KG1 (cell line): ENCODE measurements at places on chromosomes 1 and 21.

DNA sequence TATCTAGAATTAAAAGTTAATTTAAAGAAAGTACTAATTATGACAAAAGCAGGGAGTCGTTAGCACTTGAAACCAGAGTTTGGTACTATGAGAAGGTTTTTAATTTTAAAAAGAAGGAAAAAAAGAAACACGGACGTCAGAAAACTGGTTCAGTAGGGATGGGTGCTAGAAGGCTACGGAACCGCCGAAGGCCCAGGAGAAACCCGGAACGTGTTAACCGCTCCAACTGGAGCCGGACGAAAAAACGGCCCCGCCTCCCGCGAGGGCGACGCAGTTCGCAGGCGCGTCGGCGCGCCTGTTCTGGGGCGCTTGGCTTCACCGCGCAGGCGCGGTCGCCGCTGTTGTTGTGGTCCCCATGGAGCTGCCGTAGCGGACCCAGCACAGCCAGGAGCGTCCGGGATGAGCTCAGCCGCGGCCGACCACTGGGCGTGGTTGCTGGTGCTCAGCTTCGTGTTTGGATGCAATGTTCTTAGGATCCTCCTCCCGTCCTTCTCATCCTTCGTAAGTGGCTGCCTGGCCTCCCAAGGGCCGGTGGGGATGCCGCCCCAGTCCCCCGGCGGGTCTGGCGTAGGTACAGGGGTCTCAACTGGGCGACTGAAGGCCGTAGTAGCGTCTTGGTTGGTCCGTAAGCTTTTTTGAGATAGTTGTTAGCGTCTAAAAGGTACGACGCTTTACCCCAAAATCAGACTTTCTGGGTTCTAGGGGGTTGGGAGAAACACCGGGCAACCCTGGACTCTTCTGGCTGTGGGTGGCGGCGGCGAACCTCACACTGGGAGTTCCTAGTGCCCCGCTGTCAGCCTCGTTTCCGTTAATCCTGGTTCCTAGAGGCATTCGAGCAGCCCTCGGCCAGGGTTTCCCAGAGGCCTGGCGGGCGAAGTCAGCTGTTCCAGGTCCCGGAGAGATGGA is 31.4 kb upstream of the HMGN1 start:
- peak; percentile 67 for DNase-seq

DNA sequence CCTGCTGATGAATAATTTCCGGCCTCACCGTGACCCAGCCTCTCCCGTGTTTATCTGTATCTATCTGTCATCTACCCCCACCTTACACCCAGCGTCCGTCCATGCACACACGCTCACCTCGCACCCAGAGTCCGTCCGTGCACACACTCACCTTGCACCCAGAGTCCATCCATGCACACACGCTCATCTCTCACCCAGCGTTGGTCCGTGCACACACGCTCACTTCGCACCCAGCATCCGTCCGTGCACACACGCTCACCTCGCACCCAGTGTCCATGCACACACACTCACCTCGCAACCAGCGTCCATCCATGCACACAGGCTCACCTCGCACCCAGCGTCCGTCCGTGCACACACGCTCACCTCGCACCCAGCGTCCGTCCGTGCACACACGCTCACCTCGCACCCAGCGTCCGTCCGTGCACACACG is 25.0 kb upstream of the COL18A1 start:
- no peak for DNase-seq

DNA sequence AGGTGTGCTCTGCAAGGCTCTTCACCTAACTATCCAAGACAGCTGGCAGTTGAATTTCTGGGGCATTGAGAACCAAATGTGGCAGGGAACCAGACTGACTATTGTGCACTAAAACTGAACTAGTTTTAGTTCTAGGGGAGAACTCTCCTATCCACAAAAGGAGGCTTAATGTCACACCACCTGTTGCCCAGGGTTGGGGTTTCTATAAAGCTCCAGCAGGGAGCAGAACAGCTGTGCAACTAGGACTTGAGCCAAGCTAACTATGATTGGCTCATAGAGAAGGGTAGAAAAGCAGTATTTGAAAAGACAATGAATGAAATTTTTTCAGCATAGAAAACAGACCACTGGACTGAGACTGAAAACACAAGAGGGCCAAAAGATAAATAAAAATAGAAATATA is 53.3 kb upstream of the FGGY start:
- no peak for DNase-seq

GRCh38 chr1:198156745-198157240 is at the start of gene NEK7:
Gene NEK7, plus strand, starts transcription at chr1:198156998. Its CDS starts 75,583 bp downstream, at chr1:198232581.
- no peak for DNase-seq

DNA sequence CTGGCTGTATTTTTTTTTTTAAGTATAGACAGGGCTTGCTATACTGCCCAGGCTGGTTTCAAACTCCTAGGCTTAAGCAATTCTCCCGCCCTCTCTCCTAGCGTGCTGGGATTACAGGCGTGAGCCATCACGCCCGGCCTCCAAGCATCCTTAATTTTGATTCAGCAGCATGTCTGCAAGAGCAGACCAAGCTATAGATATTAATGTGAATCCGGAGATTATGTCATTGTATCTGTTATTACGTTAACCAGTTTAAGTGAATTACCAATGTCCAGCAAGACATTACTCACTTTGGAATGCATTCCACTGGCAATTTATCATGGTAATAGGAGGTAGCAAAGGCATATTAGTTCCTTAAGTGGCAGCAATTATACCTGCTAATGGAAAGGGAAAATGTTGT is 179.7 kb downstream of the CHRM3 start:
- DNase-seq = no peak

DNA sequence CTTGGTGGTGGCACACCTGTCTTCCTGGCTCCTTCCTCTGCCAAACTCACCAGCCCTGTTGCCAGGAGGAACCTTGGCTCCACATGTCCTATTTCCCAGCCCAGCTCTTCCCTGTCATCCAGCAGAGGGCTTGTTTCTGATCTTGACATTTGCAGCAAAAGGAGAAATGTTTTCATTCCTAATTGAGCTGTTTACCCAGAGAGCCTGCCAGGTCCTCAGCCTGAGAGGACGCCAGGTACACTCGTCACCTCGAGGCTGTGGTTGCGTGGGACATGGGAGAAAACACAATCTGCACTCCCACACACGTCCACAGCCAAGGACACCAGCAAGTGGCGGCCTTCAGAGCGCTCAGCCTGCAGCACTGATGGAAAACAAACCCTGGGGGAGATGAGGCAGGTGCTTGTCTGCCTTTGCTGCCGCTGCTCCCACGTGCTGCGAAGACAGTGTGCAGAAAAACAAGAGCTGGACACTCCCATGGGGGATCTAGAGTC is 132.8 kb upstream of the CD34 start:
- DNase-seq = no peak

DNA sequence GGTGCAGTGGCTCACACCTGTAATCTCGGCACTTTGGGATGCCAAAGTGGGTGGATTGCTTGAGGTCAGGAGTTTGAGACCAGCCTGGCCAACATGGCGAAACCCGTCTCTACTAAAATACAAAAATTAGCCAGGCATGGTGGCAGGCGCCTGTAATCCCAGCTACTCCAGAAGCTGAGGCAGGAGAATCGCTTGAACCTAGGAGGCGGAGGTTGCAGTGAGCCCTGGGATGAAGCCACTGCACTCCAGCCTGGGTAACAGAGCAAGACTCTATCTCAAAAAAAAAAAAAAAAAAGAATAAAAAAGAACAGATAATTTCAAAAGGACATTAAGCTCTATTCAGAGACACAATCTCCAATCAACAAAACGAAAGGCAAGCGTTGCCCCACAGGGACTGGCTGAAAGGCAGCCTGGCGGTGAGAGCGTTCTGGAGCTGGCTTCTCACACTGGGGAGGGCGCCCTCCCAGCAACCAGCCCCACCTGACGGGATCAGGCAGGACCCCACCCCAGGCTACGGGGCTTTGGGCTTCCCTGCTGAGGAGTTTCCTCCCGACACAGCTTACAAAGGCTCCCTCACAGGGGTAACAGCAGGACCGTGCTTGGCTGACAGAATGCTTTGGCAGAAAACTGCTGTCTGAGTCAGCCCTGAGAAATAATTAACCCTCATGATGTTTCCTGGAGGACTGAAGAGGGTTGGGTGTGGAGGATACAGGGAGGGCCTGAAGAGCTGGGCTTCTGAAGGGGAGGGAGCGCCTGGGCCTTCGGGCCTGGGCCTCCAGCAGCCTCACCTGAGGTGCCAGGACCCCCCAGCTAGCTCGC is 31.1 kb upstream of the SRP9 start:
- no peak for DNase-seq

- no peak for DNase-seq
Observed at GRCh38 chr21:46661642-46662366, 26.3 kb downstream of the PRMT2 start.

DNA sequence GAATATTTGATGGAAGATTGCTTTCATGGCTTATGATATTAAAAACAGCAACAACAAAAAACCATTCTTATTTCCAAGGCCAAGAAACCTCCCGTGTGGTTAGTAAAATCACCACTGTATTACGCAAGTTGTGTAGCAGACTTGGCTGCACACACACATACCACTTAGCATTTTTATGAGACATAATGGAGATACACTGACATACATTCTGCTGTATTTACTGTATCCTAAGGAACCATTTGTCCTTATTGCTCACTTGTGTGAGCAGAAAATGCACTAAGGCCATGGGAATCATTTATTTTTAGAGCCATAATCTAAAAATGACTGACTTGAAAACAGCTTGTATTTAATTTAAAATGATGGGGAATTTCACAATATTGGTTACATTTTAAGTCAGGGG is 584 bp upstream of the C1orf141 start:
- DNase-seq = no peak

DNA sequence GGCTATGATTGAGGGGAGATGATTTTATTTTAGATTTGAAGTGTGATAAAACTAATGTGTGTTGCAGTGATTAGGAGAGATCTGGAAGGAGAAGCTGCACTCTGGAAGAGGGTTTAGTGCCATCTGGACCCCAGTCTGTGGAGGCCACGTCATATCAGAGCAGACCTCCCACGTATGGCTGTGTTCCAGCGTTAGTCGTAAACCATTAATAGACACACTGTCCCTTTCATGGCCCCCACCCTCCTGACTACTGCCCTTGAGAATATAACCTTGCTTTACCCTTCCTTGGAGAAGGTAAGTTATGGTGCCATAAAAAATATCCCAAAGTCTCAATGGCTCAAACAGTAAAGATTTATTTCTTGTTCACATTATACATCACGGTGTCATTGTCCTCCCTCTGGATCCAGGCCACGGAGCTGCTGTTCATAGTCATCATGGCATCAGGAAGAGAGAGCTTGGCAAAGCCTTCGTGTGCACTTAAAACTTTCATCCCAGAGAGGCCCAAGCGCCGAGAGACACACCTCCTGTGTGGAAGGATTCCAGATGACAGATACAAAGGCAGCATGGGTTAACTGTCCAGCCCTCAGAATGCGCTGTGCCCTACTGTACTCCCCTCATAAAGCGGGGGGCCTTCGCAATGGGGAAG is 33.2 kb downstream of the RHOU start:
- no peak for DNase-seq

DNA sequence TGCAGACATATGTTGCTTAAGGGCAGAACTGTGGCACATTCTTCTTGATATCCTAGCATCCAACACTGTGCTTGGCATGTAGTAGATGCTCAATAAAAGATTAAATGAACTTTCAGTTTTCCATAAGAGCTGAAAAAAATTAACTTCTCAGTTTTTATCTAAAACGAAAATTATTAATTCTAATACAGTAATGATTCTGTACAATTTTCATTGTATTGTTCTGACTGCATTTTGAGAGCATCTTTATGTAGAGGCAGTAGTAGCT is 46.6 kb downstream of the FGGY start:
- DNase-seq = no peak

DNA sequence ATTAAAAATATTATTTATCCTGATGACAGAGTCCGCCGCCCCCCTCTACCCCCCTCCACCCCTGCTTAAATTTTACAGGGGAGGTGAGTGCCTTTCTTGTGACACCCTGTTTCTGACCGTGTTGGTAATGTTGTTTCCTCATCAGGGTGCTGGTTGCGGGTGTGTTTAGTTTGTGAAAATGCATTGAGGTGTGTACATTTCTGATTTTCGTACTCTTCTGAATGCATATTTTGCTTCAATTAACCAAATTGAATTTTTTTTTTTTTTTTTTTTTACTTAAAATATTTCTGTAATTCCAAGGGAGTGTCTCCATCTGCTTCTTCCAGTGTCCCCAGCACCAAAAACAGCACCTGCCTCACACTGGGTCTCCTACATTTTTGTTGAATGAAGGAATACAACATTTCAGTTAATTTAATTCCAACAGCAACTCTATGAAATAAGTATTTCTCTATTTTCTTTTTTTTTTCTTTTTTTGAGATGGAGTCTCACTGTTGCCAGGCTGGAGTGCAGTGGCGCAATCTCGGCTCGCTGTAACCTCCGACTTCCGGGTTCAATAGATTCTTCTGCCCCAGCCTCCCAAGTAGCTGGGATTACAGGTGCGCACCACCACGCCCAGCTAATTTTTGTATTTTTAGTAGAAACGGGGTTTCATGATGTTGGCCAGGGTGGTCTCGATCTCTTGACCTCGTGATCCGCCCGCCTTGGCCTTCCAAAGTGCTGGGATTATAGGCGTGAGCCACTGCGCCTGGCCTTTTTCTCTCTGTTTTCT is 5.6 kb upstream of the SLC2A1 start:
- DNase-seq = no peak

GRCh38 chr1:156476501-156477298 is 23.9 kb downstream of the MEF2D start:
- DNase-seq = no peak

GRCh38 chr1:26820784-26821269 is 5.7 kb upstream of the ZDHHC18 start:
- peak; percentile 38 for DNase-seq

DNA sequence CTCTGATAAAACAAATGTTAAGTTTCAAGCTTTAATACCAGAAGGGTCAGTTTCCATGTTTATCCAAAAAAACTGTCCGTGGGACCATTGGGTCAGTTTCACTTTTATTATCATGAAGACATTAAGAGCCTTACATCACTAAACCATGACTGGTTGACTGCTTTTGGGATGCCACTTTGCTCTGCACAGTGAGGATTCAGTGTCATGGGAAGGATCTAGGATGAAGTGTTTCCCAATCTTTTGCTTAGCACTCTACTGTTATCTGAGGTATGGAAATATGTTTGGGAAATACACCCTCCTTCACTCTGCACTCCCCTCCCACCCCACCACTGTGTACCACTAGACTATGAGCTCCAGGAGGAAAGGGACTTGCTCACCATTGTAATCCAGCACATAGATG is 16.3 kb downstream of the RPS6KC1 start:
- DNase-seq = no peak

- no peak for DNase-seq
Observed at GRCh38 chr1:61450454-61450853, 274.5 kb downstream of the TM2D1 start.

DNA sequence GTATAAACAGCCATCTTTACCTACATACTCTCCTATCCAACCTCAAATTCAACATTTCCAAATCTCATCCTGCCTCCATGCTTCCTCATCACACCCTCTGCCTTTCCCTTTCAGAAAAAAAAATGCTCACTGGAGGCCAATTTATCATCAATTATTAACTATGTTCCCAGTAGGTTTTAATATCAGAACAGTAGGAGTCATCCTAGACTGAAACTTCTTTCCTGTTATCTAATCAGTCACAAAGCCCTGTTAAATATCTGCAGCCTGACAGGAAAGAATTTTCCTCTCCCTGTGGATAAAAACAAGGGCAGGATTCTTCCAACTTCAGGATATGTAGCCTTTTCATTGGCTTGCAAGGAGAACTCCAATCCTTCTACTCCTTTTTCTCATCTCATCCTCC is 28.4 kb downstream of the EGLN1 start:
- DNase-seq = no peak
